ENCODE measurements at places on chromosomes 2 and 18.

DNA sequence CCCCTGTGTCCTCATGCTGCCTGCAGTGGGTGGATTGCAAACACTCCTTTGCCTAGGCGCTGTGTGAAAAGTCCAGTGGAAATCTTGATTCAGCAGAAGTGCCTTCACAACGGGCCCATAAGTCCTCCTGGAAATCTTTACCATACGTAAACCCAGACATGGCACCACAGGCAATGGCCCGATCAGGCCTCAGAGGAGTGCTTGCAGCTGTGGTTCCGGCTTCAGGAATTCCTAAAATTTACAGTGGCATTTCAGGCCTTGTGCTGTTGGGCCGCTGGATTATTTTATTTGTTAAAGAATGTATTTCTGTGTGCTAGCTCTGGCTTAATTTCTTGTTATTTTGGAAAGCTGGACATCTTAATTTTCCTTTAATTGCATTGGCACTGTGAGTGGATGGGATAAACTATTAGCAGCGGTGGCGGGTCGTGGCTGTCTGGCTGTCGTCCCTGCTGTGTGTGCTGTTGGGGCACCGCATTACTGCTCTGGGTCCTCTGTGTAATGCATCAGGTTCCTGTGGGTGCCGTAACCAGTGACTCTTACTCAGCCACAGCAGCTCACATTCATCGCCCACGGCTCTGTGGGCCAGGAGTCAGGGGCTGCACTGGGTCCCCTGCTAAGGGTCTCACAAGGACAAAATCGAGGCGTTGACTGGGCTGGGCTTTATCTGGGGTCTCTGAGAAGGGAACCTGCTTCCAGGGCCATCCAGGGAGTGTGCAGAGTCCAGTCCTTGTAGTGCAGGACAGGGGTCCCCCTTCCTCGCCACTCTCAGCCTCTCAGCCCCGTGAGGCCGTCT lies 73.1 kb downstream of the RTP5 start:
- no peak for DNase-seq

GRCh38 chr2:112866128-112866835 lies 29.7 kb upstream of the IL1B start:
- DNase-seq = no peak

- no peak for DNase-seq
Measured at GRCh38 chr2:18209934-18210639, 331.6 kb downstream of the KCNS3 start.

GRCh38 chr18:8932866-8933265 lies 169.6 kb upstream of the NDUFV2 start:
- DNase-seq = no peak

DNA sequence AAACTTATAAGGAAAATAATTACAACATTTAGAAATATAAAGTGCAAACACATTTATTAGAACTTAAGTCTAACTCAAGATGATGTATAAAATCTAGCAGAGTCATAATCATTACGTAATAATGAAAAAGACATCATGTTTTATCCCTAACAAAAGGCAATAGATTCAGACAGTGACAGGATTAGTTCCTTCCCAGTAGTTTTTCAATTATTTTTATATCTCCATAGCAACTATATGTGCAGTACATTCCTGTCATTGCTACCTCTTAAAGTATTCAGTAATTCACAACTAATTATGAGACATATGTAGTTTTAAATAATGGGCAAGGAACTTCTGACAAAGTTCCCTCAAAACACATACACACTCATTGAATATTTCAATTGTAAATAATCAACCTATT lies 687.9 kb downstream of the CCDC85A start:
- no peak for DNase-seq

- no peak for DNase-seq
Measured at GRCh38 chr2:215498431-215498830, 62.6 kb upstream of the FN1 start.

- DNase-seq = no peak
Measured at GRCh38 chr2:101830555-101830954, 133.0 kb downstream of the MAP4K4 start.

DNA sequence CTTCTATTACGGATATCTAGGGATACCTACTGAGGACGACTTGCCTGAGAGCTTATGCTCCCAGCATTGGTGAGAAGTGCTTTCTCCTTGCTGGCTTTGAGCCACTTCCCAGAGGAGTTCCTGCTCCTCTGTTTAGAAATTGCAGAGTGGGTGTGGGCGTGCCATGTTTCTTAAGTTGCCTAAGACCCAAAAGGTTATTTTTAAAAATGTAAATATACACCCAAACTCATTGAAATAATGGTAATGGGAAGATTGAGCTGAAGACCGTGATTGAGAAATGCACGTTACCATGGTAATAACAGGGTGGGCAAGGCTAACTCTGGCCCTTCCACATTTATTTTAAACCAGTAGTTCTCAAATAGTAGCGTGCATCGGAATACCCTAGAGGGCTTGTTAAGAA lies 17.2 kb upstream of the TMEM200C start:
- no peak for DNase-seq

DNA sequence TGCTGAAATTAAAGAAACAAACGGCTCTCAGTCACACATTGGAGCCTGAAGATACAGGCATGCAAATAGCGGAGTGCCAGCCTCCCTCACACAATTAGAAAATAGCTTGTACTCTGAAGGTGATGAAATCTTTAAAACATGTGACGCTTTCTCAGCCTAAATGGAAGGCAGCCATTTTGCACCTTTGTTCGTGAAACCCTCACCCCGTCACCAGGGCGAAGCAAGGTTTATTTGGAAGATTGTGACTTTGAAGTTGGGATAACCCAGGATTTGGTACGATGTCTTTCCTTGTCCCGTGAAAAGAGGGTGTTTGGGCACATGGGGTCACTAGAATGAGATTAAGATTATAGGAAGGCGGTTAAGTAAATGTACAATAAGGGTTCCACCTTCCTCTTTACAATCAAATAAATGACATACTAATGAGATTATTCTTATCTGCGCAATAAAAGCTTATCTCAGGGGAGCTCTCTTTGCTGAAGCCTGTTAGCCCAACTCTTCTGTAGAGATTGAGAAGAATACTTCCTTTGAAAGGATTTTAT lies 4.2 kb downstream of the SH3BP4 start:
- no peak for DNase-seq

GRCh38 chr2:44940732-44941464 lies 604 bp upstream of the SIX3 start:
- no peak for DNase-seq

GRCh38 chr2:64606479-64607363 lies 47.0 kb downstream of the SERTAD2 start:
- DNase-seq = no peak

DNA sequence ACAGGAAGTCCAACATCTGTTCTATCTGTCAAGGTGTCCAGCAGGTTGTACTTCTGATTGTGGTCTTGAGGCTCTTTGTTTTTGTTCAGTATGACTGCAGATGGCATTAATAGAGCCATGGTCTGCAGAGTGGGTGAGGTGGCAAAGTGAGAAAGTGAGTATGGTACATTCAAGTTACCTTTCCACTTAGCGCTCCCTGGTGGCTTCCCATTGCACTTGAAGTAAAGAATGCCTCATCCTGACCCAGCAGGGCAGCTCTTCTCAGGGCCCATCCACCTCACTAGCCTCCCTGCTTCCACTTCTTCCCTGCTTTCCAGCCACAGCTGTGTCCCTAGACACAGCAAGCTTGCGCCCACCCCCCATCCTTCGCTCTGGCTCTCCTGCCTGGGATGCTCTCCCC lies 148.0 kb upstream of the ALPP start:
- DNase-seq = no peak

Measured in NCI-H2081 treated with DMSO at 0.1 percent for 48 hours (cell line).